Smooth muscle cell of the pulmonary artery (primary cell): ENCODE measurements at places on chromosomes 3 and 15. TPM values are rescaled to one million over a fixed set of nuclear protein-coding genes. Genes with fewer than 3 reads are reported as not detected.

GOLGA6B gene
- total RNA-seq = not detected in 2 replicates

CCDC33 gene
- total RNA-seq = 0.07 TPM in 1 of 2 replicates, not detected in the other

GOLGA6L10 gene
- total RNA-seq = 0.85 and 1.3 TPM in 2 replicates

FANCD2OS gene
- total RNA-seq = not detected in 2 replicates

MYRIP gene
- 0.85 and 4.3 TPM in 2 replicates for total RNA-seq

NGRN gene
- 89.4 and 97.8 TPM in 2 replicates for total RNA-seq

RTP3 gene
- total RNA-seq = not detected in 2 replicates

CERS3 gene
- not detected in 2 replicates for total RNA-seq

EFHB gene
- 0.63 and 0.72 TPM in 2 replicates for total RNA-seq

PRSS50 gene
- not detected in 2 replicates for total RNA-seq

C2CD4A gene
- 0.36 and 1.4 TPM in 2 replicates for total RNA-seq

INSYN1 gene
- total RNA-seq = 1.3 and 3.3 TPM in 2 replicates

LPCAT4 gene
- total RNA-seq = 10.0 and 19.6 TPM in 2 replicates

RGMA gene
- total RNA-seq = 1.3 and 1.7 TPM in 2 replicates

MESP1 gene
- total RNA-seq = 0.20 and 0.26 TPM in 2 replicates

GOLGA8N gene
- total RNA-seq = 6.8 and 7.1 TPM in 2 replicates

FLNB gene
- total RNA-seq = 127 and 300 TPM in 2 replicates

GOLGA6A gene
- 0.03 and 0.07 TPM in 2 replicates for total RNA-seq

ZNF660 gene
- total RNA-seq = 1.8 and 2.2 TPM in 2 replicates

HESX1 gene
- 0.17 TPM in 1 of 2 replicates, not detected in the other for total RNA-seq

CCR1 gene
- total RNA-seq = 0.26 TPM in 1 of 2 replicates, not detected in the other

SLC7A14 gene
- 0.83 and 4.5 TPM in 2 replicates for total RNA-seq

COL8A1 gene
- 133 and 540 TPM in 2 replicates for total RNA-seq

ZNF774 gene
- total RNA-seq = 2.5 and 2.8 TPM in 2 replicates

KBTBD13 gene
- not detected in 2 replicates for total RNA-seq

SUSD5 gene
- 8.4 and 13.7 TPM in 2 replicates for total RNA-seq

RNF168 gene
- 12.0 and 13.2 TPM in 2 replicates for total RNA-seq

LIPH gene
- total RNA-seq = 0.43 and 1.4 TPM in 2 replicates

TMEM212 gene
- total RNA-seq = not detected in 2 replicates

KLHL6 gene
- total RNA-seq = under 0.01 TPM in 1 of 2 replicates, not detected in the other

C3orf70 gene
- total RNA-seq = 0.46 and 1.6 TPM in 2 replicates

GOLGA8H gene
- 0.30 and 0.39 TPM in 2 replicates for total RNA-seq

PLA2G4F gene
- total RNA-seq = not detected in 2 replicates

MINAR1 gene
- total RNA-seq = 1.2 and 1.6 TPM in 2 replicates

SLC22A14 gene
- 0.46 and 0.66 TPM in 2 replicates for total RNA-seq

MST1R gene
- 0.79 and 1.4 TPM in 2 replicates for total RNA-seq

PYGO1 gene
- total RNA-seq = 9.1 and 10.1 TPM in 2 replicates

SEMA7A gene
- 9.4 and 20.7 TPM in 2 replicates for total RNA-seq

CACNA1D gene
- 0.07 and 0.46 TPM in 2 replicates for total RNA-seq

CPN2 gene
- total RNA-seq = not detected in 2 replicates

TSEN2 gene
- total RNA-seq = 10.8 and 13.9 TPM in 2 replicates

PPIP5K1 gene
- 23.7 and 31.9 TPM in 2 replicates for total RNA-seq

RASA2 gene
- 13.5 and 16.1 TPM in 2 replicates for total RNA-seq
